Dorsolateral prefrontal cortex (tissue), 122 donors: ENCODE measurements at places on chromosomes 11 and 22. TPM values are rescaled to one million over a fixed set of nuclear protein-coding genes. Genes with fewer than 3 reads are reported as not detected.

GRCh38 chr11:119115484-119116234 is 5.7 kb upstream of the HINFP start:
- H3K4me3 ChIP-seq, result no peak overlapping the region
- no peaks in the 10 kb centered on the region for H3K27me3 ChIP-seq
- H3K27ac ChIP-seq, result no peak overlapping the region
- DNase-seq, result no peak

The SLC37A2 gene
- 2.4 TPM for total RNA-seq

The TRPM5 gene
- total RNA-seq, result not detected

The SLC36A4 gene
- total RNA-seq, result 32.4 TPM

The RASL10A gene
- 23.6 TPM for total RNA-seq

The RBMXL2 gene
- total RNA-seq, result not detected
